ENCODE measurements at places on chromosomes 7 and 10.

- peaks cover 2% of the 10 kb centered on the region for H3K4me1 ChIP-seq
- H3K36me3 ChIP-seq: no peaks in the 10 kb centered on the region
- DNase-seq: no peak
- no peaks in the 10 kb centered on the region for H3K27me3 ChIP-seq
Measured at GRCh38 chr7:47890606-47891005, 57.7 kb downstream of the PKD1L1 start.

DNA sequence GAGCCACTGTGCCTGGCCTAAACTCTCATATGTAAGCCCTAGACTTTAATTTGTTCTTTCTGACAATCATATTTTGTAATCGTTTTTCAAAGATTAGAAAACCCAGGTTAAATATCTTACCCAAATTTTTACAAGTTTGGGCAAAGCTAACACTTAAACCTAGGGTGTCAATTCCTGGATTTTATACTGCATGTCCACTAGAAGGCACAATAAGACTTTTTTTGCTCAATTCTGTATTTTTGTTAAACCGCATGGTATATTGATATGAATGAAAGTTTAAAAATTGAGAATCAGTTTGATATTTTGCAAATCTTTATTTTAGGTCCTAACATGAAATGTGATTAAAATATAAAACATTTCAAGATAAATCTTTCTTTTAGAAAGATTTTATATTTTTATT lies 29.3 kb downstream of the DYNC2I1 start:
- no peak for DNase-seq
- no peaks in the 10 kb centered on the region for H3K27me3 ChIP-seq
- no peak overlapping the region for H3K27ac ChIP-seq
- H3K4me1 ChIP-seq: peaks cover 3% of the 10 kb centered on the region

- H3K4me3 ChIP-seq: no peak overlapping the region
- no peaks in the 10 kb centered on the region for H3K27me3 ChIP-seq
- no peak overlapping the region for H3K27ac ChIP-seq
- no peaks in the 10 kb centered on the region for H3K4me1 ChIP-seq
Measured at GRCh38 chr7:115297656-115298055, 375.8 kb downstream of the MDFIC start.

DNA sequence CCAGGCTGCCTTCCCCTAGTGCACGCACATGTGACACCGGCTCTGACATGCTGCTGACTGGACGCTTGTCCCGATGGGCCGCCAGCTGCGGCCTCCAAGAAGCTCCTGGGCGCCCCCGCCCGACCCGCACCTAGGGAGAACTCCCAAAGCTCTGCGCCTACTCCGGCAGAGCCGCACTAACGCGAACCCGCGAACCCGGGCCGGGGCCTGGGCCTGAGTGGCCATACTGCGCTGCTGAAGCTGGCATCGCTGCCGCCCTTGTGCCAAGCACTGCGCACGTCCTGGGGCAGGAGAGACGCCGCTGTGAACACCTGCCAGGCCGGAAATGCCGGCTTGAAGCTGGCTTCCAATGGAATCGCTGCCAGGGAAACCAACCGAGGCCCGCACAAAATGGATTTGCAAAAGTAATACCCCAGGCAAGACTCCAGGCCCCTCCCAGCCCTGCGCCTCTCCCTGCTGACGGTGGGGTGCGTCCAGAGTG lies 85.1 kb downstream of the WASHC2A start:
- H3K27me3 ChIP-seq: no peaks in the 10 kb centered on the region
- DNase-seq: no peak
- no peaks in the 10 kb centered on the region for H3K36me3 ChIP-seq
- H3K4me3 ChIP-seq: no peak overlapping the region

DNA sequence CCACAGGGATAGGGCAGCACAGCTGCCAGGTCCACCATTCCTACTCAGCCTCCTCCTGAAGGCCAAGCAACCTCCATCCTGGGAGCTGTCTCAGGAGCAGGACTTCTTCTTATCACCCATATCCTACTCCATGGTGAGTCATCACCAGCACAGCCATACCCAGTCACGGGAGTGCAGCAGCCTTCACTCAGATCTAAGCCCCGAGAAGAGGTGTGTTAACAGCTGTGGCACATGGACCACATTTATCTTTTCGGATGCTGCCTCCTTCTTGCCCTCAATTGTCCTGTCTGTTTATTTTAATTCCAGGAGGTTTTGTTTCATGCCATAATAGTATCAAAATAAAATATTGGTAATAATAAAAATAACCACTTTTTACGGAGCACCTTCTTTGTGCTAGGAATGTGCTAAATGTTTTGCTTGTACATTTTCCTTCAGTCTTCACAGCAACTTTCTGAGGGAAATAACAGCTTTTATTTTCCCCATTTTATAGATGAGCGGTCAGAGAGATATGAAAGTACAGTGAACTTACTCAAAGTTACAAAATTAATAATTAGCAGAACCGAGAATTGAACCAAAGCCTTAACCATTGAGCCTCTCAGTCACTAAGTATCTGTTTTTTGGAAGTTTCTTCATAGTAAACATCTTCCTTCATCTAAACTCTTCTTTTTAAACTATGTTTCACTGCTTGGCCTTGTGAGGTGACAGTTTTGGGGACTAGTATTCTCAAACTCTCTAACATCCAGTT lies 2.5 kb upstream of the KEL start:
- no peak overlapping the region for H3K4me3 ChIP-seq
- H3K27ac ChIP-seq: no peak overlapping the region
- H3K27me3 ChIP-seq: no peaks in the 10 kb centered on the region

DNA sequence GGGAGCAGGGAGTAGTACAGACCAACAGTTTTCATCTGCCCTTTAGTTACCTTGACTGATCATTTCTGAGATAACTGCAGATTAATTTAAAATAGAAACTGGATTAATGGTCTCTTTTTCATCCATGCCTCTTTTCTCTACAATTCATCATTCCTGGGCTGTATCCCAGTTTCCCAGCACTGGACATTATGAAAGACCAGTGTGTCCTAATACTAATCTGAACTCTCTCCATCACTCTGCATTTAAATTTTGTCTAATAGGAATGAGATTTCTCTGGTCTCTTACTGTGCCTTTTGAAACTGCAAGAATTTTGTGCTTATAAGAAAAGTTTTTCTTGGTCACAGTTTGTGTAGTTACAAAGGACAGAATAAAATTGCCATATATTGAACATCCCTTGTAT lies 12.7 kb downstream of the PLEKHA8 start:
- H3K36me3 ChIP-seq: peaks cover 2% of the 10 kb centered on the region
- H3K27ac ChIP-seq: no peak overlapping the region
- H3K4me1 ChIP-seq: peaks cover 3% of the 10 kb centered on the region
- DNase-seq: no peak
